ENCODE measurements at places on chromosomes 6 and 20. TPM values are rescaled to one million over a fixed set of nuclear protein-coding genes. Genes with fewer than 3 reads are reported as not detected.

DNA sequence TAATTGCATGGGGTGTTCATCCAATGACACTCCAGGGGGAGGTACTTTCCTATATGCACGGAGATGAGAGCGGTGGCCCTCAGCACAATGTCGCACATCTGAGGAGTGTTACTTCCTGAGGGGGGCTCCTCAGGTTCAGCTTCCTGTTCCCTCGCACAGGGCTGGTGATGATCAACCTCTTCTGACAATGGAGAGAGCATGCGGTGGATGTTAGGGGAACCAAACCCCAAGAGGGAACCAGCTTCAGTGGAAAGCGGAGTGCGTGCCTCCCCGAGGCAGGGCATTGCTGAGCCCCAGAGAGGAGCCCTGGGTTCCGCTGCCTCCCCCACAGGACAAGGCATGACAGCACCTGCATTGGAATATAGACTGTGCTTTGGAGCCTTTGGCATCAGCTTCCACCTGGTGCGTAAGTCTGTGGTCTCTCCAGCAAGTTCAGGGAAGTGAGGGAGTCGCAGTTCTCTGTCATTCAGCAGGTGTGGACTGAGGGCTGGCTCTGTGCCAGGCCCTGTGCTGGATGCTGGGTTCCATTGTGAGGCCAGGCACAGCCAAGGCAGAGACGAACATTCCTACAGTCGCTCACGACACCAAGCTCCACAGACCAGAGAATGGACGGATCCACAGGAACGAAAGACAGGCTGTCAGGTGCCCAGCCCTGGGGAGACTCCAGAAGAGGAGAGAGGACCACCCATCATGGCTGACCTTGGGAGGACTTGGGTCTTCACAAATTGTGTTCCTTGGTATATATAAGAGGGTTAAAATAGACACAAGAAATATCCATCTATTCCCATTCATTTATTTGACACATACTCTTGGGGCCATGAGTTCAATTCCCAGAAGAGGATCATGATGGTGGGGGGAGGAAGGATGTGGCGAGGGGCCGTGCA lies 3.9 kb upstream of the ZNF831 start:
- DNase-seq: no peak

DNA sequence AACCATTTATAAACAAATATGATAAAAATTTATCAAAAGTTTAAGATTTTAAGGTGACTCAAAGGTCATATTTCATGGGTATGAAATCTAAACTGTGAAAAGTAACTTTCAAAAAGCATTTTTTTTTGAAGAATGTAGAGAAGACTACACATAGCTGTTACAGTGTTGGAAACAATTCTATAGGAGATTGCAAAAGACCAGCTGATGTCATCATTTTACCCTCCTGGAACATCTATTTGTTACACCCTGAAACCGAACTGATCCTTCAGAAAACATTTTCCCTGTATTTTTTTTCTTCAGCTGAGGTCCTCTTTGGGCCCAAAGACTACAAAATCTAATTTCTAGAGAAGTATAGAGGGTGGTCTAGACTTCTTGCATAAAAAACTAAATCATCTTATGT lies 297.5 kb upstream of the FERMT1 start:
- no peak for DNase-seq

GRCh38 chr6:166456395-166457156 lies 73.8 kb upstream of the MPC1 start:
- no peak for DNase-seq

DNA sequence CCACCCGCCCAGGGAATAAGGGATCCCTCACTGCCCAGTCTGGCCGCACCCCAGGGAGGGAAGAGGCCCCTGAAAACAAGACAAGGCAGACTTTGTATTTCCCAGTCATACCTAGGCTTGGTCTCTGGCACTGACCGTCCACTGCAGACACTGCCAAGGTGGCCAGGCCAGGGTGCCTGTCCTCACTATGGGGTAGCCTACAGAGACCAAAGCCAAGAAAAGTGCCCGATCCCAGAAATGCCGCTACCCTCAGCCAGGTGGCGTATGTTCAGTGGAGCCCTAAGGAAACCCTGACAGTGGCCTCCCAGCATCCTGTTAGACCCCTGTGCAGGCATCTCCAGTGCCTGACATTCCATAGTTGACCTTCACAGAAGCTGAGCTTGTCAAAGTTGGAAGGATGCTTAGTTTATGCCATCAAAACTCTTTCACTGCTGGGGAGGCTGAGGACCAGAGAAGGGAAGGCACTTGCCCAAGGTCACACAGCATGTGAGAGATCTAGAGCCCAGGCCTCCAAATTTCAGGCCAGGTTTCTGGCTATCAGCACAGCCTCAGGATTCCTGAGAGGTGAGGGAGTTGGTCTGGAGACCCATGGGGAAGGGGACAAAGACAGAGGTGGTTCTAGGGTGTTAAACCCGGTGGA lies 2.5 kb downstream of the SCRT2 start:
- DNase-seq: no peak

DNA sequence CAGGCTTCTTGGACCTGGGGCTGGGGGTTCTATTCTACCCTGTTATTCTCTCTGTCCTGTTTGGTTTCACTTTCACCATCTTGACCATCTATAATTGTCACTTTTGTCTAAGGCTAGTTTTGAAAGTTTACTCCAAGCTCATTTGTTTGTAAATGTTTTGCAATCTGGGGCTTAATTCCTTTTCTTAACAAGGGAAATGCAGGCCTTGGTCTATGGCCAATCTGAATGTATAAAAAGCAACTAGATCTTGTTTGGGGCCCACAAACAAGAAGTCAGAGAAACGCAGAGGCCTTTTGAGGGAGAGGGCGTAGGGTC lies 86.3 kb upstream of the PREP start:
- no peak for DNase-seq

DNA sequence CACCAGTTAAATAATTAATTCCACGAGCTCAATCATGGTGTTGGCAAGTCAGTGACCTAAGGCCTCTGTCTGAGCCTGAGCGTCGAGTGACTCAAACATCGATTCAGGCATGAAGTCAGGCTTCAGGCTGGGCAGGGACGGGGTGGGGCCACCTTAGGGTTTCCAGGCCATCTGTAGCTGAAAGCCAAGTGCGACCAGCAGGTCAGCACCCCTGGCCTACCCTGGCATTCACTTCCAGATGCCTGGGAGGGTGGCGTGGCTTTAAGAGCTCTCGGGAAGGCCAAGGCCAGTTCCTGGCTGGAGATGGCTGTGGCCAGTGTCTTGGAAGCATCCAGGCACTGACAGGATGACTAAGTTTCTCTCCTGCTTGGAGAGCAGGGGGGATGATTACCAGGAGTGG lies 113.4 kb downstream of the DACT2 start:
- no peak for DNase-seq

DNA sequence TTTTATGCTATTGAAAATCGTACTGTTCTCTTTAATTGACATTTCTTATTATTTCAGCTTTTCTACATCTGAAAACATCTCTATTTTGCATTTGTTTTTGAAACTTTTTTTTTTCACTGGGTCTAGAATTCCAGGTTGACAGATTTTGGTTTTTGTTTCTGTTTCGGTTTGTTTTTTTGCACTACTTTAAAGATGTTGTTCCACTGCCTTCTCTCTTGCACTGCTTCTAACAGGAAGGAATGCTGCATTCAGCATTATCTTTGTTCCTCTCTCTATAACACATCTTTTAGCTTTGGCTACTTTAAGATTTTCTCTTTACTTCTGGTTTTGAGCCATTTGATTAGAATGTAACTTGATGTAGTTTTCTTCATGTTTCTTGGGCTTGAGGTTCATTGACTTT lies 20.1 kb upstream of the SLC17A1 start:
- DNase-seq: no peak

The TUBB2A gene
- total RNA-seq: 44.9 TPM

- peak; percentile 38 for DNase-seq
These were observed 838 bp downstream of the TNFAIP3 start for GRCh38 chr6:137867685-137868509.

DNA sequence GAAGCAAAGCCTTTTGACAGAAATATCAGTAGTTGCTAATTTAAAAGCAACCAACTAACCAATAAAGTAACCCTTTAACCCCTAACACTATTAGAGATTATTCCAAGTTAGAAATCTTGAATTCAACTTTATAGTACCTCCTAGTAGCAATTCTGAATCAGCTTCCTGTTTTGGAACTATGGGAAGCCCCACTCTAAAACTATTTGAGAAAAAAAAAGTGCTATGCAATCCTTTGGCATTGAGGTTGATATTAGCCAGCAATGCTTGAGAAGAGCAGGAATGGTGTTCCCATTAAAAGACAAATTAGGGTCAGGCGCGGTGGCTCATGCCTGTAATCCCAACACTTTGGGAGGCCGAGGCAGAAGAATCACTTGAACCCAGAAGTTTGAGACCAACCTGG lies 306.2 kb upstream of the ZFP64 start:
- no peak for DNase-seq

The WFDC10B gene
- total RNA-seq: not detected

The CLDN20 gene
- total RNA-seq: not detected

- DNase-seq: no peak
These were observed 111.2 kb upstream of the PRDM1 start for GRCh38 chr6:105974986-105975385.

The CFB gene
- 21.0 TPM for total RNA-seq

The LY6G6D gene
- not detected for total RNA-seq

GRCh38 chr6:123967905-123968304 lies 164.2 kb downstream of the NKAIN2 start:
- no peak for DNase-seq

DNA sequence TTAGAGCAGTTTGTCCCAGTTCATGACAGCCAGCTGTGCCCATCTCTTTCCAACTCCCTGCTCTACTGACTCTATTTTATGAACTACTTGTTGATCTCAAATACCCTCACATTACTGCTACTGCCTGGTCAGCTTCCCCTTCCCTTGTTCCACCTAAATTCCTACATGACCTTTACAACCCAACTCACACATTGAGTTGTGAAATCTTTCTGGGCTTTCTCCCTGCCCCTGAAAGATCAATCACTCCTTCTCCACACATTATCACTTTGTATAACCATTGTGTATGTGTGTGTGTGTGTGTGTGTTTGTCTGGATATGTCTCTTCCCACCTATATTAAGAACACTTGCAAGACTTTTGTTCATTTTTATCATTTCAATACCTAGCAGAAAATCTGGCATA lies 42.1 kb upstream of the CLIC5 start:
- no peak for DNase-seq
